Hematopoietic multipotent progenitor cell treated with erythropoietin and hydrocortisone succinate and interleukin-3 and kit ligand, for 6 days (in vitro differentiated cells): ENCODE measurements at places on chromosomes 2 and 18.

DNA sequence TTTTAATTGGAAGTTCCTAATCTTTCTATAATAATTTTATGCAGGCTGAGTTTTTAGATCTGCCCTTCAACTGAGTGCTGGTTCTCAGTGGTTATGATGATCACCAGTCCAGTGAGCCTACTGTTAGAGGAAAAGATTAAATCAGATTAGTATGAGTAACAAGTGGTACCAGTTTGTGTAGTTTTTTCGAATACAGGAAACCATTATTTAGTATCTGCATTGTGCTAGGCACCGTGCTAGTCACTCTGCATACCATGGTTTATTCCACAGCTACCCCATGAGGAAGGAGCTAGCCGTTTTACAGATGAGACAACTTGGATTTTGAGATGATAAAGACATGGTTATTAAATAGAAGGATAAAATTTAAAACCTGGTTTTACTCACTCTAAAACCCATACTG lies 6.1 kb downstream of the PSMD1 start:
- DNase-seq = no peak

- DNase-seq = no peak
Observed at GRCh38 chr18:76963936-76964335, 141.6 kb downstream of the ZNF236 start.

GRCh38 chr2:29420999-29421782 lies 306.0 kb downstream of the CLIP4 start:
- DNase-seq = no peak

GRCh38 chr2:156687715-156688114 lies 251.5 kb downstream of the GPD2 start:
- no peak for DNase-seq

GRCh38 chr18:56245866-56246580 lies 392.4 kb downstream of the TXNL1 start:
- no peak for DNase-seq

GRCh38 chr2:174280596-174280995 lies 32.3 kb upstream of the OLA1 start:
- DNase-seq = no peak

- DNase-seq = no peak
Observed at GRCh38 chr2:179596018-179596417, 265.4 kb downstream of the ZNF385B start.

DNA sequence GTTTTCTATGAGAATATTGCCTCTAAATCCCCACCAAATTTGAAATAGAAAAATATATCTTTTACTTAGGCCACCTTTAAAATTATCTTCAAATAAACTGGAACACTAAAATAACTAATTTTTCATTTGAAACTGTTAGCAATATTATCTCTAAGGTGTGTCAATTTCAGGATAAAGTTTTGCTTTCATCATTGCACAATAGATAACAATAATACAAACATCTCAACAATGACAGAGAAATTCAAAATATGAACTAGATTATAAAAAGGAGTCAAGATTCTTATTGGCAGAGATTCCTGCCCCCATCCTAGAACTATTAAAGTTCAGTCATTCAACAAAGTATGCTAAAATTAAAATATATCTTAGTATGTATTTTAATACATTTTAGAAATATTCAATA lies 117.9 kb downstream of the SCN9A start:
- no peak for DNase-seq

DNA sequence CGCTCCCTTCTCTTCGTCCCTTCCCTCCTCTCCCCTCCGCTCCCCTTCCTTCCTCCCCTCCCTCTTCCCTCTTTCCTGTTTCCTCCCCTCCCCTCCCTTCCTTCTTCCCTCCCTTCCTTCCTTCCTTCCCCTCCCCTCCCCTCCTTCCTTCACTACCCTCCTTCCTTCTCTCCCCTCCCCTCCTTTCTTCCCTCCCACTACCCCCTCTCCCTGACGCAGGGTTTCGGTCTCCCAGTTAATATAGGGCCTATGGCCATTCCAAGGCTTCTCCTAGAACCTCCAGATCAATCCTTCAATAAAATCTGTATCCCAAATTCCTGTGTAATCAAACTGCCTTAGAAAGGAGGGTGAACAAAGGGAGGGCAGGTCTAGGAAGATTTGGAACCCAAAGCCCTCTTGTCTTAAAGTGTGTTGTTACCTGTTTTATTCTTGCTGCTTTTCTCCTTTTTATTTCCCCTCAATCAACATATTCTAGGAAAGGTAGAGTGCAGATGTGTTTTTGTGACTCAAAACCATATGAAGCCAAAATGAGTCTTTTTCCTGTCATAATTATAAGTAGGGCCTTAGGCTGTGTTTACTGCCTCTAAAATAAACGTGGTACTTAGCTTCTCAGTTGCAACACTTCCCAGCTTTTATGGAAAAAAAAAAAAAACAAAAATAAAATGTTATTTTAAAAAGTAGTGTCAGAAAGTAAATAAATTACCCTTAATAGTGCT lies 53.7 kb downstream of the GPD2 start:
- DNase-seq = no peak

GRCh38 chr2:144607891-144608521 lies 88.1 kb upstream of the ZEB2 start:
- DNase-seq = peak; percentile 47

DNA sequence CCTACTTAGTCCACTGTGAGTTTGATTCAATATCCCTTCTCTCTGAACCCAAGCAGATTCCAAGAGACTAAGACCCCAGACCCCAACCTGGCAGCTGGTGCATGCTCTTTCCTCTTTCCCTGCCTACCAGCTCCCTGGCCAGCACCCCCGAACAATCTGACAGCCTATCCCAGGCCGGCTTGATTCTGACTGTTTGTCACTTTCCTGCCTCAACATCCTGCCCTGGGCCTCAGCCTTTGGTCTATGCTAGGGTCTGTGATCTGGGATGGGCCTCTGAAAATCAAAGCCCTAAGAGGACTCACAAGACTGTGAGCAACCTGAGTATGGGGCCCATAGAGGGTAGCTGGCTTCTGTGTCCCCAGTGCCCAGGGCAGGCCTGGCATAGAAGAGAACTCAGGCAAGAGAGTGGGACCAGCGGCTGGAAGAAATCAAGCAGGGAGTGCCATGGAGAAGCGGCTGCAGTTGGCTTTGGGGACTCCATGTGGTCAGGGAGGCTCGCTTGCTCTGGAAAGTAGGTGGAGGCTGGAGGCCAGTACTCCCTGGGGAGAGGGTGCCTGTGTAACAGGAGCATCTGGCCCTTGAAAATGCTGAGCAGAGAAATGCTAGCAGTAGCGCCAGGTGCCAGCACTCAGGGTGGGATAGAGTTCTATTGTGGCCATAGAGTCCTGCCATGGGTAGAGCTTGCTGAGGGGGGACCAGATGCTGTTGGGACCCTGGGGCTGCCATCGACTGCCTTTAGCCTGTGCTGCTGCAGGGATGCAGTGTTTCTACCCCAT lies 343.9 kb downstream of the DYSF start:
- DNase-seq = no peak

DNA sequence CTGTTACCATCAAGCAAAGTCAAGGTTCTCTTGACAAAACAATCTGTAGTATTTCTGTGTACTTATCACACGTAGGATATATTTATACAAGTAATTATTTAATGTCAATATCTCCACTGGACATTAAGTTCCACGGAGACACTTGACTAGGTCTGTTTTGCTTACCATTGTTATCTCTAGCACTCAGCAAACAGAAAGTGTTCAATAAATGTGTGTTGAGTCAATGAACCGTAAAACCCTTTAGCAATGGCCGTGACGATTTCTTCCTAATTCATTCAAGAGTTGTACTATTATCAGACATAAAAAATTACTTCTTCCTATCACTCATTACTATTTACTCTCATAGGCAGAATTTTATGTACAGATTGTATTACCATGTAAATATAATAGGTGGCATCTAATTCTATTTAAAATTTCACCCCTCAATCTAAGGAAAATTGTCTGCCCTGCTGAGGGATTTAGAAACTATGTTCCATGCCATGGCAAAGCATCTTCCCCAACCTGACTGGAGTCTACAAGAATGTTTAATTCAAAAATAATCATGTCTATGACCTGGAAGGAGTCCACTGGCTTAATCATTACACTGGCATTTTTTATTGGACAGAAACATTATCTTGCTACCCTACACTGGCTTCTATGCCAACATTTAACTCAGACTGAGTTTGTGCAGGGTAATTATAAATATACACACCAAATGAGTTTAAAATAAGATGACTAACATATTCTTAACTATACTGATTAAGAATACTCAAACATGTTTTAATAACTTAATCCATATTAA lies 301.9 kb downstream of the ZEB2 start:
- DNase-seq = no peak

- DNase-seq = no peak
Observed at GRCh38 chr18:58316396-58317342, 272.6 kb downstream of the NEDD4L start.

DNA sequence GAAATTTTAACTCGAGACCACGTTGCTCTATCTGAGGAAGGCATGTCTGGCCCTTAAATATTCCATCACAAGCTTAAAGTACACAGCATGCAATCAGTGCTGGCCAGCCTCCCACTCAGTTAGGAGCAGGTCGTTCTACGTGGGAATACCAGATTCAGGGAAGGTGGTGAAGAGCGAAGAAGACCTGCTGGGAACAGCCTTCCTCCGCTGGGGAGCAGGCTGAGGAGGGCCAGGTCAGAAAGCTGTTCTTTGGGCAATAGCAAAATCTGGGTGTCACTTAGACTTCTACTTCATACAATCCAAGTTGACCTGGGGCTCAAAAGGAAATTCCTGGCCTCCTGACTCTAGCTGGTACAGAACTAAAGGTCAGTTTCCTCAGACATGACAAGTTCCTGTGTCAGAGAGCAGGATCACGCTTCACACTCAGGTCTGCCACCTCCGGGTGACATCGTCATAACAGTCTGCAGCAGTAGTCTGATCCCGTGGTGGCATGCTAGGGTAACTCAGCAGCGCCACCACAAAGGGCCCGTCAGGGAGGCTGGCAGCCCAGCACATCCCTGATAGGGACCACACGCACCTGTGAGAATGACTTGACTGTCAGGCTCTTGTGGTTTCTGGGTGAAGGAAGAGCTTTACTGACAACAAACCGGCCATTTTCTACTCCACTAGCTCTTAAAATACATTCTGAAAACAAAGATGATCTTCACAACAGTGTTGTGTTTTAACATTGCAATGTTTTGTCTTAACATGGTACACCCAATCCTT lies 35.2 kb upstream of the NAPG start:
- peak; percentile 53 for DNase-seq

GRCh38 chr2:15122915-15123314 lies 438.2 kb downstream of the NBAS start:
- DNase-seq = no peak

DNA sequence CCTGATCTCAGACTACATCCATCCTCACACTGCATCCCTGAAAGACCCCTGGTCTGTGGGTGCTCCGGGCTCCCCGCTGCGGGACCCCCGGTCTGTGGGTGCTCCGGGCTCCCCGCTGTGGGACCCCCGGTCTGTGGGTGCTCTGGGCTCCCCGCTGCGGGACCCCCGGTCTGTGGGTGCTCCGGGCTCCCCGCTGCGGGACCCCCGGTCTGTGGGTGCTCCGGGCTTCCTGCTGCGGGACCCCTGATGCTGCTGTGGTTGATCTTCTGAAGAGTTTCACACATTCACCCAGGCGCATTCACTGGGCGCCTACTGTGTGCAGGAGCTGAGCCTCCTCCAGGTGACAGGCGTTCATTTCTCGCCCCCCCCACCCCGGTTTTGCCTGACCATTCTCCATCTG lies 162.7 kb upstream of the SALL3 start:
- DNase-seq = no peak
